Osteocyte (in vitro differentiated cells): ENCODE measurements at places on chromosomes 2 and 18. TPM values are rescaled to one million over a fixed set of nuclear protein-coding genes. Genes with fewer than 3 reads are reported as not detected.
A peak's percentile ranks its signal among the peaks of the same experiment; 100 is the strongest.

Gene PRKD3
- total RNA-seq: 50.1 and 54.7 TPM in 2 replicates

DNA sequence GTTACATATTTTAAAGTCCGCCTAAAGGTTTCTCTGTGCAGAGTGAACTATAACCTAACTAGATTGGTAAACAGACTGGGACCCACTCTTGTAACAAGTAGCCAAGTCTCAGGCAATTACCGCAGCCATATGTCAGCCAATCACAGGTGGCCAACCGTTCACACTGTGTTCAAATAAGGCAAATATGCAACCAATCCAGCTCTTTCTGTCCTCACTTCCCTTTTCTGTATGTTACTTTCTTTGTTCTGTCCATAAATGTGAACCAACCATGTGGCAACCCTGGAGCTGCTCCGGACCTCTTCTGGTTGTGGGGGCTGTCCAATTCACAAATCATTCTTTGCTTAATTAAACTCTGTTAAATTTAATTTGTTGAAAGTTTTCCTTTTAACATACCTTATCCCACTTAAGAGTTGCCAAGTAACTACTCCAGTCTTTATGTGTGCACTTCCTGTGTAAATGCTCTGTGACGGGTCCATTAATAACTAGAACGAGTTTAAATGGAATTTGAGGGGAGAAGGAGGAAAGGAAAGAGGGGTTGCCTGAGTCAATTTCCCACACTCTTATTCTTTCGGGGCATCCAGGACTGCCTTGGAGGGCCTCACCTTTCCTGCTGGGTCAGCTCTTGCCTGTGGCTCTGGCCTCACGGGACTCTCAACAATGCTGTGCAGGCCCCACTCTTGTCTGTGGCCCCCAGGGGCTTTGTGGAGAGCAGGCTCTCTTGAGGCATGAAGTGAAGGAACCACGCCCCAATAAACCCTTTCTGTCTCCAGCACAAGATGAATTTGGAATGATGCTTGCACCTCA is 6.6 kb upstream of the RPL37A start:
- no peak for DNase-seq

GRCh38 chr18:26706911-26707351 is 158.6 kb downstream of the AQP4 start:
- no peak for DNase-seq

Gene TEX44
- not detected in 2 replicates for total RNA-seq

Gene LTBP1
- total RNA-seq: 102 and 111 TPM in 2 replicates

GRCh38 chr18:1357724-1358123 is 453.1 kb downstream of the ADCYAP1 start:
- no peak for DNase-seq

- DNase-seq: no peak
These were observed 364.7 kb downstream of the XIRP2 start for GRCh38 chr2:167253025-167253424.

- no peak for DNase-seq
These were observed 184.5 kb upstream of the LRP1B start for GRCh38 chr2:142315346-142315745.

- peak; percentile 66 for DNase-seq
These were observed 217.8 kb downstream of the BCL11A start for GRCh38 chr2:60335533-60336237.
